COR-L47 (cell line): ENCODE measurements at places on chromosomes 12 and 14.

DNA sequence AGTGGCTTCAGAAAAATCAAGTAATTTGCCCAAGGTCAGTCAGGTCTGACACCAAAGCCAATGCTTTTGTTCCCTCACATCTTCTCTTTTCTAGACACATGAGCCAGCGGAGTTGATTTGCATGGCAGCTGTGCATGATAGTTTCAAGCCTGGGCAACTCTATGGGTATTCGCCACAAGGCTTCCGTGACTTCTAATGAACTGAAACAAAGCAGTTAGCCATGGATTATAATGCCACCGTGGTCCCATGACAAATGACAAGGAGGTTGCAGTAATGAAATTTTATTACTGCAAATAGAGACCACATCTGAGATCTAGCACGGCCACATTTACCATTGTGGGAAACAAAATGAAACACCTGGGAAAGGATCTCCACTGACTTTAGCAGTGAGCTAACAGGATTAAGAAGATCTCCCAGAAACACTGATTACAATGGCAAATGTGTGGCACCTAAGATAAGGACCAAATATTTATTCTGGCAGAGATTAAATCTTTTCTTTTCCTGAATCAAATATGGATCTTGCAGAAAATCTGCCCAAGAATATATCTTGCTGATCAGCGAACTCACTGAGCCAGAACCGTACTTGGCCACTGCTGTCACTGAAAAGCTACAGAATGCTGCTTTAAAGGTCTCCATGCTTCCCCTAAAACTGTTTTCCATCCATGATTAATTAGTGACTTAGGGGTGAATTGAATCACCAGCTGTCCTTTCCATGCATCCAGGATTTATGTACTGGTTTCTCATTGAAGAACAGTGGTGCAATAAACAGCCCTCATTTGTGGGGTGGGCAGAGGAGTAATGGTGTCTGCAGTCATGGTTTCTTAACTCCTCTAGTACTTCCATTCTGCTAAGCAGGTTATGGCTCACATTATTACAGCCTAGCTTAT, 551.0 kb downstream of the DIO2 start:
- no peak for DNase-seq

DNA sequence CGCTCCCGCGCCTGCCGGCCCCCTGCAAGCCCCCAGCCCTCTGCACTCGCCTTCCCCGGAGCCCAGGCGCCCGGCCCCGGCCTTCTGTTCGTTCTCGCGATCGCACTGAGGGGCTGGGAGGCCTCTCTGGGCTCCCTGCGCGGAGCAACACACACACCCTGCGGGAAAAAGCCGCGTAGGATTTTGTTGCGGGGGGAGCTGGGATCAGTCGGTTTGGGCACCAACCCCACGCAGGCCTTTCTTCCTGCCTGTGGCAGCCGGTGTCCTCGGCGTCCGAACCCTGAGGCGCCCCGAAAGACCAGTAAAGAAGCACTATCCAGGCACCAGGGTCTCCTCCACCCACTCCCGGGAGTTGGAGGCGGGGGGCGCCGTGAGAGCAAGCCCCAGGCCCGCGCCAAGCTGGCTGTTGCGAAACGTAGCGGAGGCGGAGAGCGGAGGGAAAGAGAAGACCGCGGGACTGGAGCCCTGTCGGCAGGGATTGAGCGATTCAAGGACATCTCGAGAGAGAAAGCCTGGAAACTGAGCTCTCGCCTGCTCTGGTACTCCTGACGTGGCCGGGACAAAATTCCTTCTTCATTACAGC, 1.9 kb upstream of the HOXC5 start:
- no peak for DNase-seq

DNA sequence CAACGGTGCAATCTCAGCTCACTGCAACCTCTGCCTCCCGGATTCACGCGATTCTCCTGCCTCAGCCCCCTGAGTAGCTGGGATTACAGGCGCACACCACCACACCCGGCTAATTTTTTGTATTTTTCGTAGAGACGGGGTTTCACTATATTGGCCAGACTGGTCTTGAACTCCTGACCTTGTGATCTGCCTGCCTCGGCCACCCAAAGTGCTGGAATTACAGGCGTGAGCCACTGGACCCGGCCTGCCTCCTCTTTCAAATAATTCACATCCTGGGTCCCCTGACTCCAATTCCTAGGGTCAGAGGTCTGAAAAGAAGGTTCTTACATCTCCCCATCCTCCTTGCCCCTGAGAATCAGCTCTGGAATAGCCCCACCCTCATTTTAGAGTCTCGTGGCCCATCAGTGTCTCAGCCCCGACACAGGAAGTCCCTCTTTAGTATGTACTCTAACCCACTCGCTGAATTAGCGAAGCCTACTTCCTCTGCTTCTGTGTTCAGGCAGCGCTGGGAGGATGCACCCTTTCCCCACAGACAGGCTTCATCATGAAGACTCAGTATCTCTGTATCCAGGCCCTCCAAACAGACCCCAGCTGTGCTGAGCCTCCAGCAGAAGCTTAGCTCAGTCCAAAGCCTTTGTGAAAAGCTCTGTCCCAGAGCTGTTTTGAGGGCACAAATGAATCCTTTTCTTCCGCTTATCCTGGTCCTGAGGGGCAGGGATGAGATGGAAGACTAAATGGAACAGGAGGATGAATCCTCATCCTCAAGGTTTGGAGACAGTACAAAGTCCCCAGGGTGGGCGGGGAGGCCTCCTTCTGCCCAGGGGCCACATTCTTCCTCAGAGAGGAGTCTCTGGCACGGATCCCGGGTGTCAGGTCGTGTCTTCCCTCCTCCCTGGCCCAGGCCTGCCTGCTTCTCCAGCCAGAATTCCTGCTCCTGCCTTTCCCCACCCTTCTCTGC, 3.5 kb downstream of the LPAR5 start:
- no peak for DNase-seq

DNA sequence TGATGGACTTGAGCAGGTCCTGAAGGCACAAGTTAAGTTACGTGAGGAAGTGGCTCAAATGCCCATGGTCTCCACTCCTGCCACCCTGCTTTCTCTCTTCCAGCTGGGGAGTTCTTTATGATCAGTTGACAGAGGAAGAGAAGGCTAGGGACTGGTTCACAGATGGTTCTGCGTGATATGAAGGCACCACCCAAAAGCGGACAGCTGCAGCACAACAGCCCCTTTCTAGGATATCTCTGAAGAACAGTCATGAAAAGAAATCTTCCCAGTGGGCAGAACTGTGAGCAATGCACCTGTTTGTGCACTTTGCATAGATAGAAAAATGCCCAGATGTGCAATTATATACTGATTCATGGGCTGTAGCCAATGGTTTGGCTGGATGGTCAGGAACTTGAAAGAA, 162.4 kb upstream of the FSCB start:
- no peak for DNase-seq

- no peak for DNase-seq
Observed at GRCh38 chr14:49993565-49993964, 100.7 kb downstream of the ARF6 start.

DNA sequence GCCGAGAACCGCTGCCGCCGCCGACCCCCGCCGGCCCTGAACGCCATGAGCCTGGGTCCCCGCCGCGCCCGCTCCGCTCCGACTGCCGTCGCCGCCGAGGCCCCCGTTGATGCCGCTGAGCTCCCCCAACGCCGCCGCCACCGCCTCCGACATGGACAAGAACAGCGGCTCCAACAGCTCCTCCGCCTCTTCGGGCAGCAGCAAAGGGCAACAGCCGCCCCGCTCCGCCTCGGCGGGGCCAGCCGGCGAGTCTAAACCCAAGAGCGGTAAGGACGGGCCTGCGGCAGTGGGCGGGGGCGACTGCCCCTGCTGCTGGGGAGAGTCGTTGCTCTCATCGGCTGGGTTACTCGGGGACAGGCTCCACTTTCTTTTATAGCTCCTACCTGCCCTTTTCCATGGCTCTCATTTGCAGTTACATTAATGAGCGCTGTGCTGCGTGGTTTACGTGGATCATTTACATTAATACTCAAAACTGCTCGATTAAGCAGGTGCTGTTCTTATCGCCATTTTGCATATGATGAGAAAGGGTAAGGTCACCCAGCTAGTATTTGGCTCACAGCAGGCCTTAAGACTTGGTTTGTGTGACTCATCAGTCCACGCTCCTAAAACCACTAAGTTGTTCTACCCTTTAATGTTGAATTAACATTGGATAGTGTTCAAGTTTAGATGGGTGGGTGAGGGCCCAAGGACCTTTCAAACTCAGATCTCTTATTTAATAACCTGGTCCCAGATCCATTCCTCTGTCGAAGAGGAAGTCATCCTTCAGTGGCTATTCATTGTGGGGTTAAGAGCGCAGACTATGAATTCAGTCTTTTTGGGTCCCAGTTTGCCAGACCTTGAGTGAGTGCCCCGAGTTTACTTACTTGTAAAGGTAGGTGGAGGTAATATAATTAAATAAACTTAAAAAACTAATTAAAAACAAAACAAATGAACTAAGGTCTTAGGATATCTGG, 823 bp downstream of the RNF10 start:
- peak; percentile 31 for DNase-seq

- DNase-seq, result peak; percentile 95
Observed at GRCh38 chr14:75310295-75311111, 31.9 kb downstream of the FOS start.

DNA sequence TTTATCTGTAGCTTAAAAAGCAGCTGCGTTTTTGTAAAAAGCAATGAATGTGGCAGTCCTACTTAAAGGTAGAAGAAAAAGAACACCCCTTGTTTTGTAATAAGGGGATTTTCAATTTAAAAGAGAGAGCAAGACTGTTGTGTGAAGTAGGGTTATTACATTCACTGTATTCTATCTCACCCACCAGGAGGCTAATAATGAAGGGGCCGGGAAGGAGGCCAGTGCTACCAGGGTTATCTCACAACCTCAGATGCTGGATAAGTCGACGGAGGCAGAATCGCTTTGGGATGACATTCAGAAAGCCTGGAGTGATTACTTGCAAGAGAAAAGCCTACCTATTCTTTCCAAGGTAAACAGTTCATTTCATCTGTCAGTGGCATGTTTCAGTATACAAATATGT, 97.7 kb downstream of the RMST start:
- DNase-seq, result no peak

DNA sequence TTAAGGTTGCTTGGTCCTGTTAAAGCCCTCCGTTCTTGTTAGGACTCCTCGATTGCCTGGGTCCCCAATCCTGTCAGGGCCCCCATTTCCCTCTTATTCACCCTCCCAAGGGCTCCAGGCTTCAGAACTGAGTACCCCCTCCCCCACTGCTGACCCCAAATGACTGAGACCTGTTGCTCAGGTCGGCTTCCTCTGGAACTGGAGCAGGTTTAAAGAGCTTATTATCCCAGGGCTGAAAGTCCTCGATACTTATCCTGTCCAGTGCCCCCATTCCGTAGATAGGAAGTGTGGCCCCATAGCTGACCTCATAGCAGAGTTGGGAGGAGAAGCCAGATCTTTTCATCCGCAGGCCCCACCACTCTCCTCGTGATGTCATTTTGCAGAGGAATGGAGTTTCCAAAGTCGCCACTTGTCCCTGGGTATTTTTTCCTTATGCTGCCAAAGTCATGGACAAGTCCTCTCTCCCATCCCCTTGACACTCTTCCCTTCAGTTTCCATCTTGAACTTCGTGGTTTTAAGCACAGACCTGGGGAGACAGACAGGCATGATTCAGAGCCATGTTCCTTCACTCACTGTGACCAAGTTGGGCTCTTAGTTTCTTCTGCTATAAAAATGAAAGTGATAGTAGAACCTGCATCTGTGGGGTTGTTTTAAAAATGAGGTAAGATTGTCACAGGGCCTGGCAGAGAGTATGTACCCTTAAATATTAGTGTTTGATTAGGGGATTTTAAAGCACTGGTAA, 1.2 kb downstream of the USP30 start:
- no peak for DNase-seq

DNA sequence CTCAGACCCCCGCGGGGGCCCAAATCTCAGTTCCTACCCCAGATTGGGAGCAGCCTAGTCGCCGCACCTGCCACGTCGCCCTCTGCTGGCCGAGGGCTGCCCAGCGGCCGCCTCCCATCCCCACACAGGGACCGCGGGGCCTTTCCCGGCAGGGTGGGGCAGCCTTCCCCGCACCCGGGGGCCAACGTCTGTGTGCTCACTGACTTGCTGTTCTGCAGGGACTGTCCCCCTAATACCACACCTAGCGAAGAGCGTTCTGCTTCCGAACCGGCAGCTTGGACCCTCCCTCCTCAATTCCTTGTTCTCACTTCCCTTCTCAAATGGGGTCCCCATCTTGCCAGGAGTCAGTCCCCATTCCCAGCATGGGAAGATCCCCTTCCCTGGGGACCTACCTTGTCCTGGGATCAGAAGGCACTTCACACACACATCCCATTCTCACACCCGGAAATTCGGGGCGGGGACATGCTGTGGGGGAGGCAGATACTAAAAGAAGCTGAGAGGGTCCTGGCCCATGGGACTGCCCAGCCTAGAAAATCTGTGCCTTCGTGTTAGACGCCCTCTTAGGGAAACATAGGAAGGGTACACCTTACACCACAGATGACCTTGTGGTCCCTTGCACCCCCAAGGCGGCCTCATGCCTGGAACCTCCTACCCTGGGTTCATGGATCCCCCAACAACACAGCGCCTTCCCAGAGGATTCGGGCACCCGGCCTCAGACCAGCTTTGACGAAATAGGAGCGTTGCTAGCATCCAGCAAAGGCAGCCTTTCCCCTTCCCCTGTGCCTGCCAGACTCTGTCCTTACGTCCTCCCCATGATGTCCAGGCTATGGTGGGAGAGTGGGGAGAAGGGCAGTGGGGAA, 16.4 kb downstream of the ACVRL1 start:
- no peak for DNase-seq

DNA sequence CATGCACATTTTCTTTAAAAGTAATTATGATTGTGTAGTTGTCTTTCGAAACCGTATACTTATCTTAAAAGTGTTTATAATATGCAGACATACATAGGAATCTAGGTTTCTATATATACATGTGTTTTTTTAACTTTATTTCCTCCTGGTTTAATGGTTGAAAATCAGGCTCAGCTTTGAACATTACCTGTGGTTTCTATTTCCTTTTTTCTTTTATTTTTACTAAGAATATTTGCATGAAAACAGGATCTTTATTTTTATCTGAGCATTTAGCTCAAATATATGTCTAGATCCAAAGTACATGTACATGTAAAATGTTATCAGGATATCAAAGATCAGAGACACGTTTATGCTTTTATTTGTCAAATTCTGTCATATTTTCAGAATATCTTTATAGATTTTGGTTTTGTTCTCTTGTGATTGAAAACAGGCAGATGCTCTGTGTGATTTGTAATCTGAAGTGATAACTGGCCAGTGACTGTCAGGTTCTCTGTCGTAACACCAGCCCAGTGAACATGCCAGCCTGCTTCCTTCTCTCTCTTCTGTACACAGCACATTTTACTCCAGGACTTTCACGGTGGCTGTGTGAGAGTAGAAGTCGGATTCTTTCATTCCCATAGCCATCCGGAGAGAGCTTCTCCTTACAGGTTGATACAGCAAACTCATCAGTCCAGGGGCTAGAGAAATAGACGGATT, 13.7 kb downstream of the TCTN1 start:
- DNase-seq, result no peak

DNA sequence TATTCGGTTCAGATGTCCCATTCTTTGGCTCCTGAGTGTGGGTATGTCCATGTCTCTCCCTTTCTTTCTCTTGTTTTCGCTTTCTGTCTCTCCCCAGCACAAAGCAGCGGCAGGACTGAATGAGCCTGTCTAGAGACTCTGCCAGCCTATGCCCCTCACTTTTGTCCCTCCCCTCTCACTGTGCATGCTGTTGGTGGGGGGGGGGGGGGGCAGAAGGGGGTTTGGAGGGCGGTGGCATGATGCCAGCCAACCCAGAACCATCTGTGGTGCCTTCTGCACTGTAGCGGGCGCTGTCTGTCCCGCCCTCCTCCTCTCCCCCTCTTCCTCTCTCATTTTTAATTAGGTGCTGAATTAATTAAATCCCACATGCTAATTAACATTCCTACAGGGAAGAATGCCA, 17.7 kb downstream of the NGDN start:
- DNase-seq, result no peak

GRCh38 chr12:105279460-105280056, 43.6 kb upstream of the APPL2 start:
- DNase-seq, result peak; percentile 27
